ENCODE measurements at places on chromosomes 6 and 20.

DNA sequence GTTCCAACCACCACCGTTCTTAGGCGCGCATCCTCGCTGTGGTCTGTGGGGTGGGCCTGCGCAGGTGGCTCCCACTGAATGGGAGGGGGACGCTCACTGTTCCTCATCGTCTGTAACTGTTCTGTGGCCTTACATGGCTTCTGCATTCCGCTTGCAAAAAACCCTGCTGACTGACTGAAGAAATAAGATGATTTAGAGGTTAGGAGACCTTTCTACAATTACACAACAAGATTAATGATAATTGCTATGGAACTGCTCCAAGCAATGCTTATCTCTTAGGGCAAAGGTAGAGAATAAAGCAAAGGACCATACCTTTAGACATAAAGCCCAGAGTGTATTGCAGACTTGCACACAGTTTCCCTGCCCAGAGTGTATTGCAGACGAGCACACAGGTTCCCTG is 14.4 kb upstream of the DACT2 start:
- DNase-seq = no peak

DNA sequence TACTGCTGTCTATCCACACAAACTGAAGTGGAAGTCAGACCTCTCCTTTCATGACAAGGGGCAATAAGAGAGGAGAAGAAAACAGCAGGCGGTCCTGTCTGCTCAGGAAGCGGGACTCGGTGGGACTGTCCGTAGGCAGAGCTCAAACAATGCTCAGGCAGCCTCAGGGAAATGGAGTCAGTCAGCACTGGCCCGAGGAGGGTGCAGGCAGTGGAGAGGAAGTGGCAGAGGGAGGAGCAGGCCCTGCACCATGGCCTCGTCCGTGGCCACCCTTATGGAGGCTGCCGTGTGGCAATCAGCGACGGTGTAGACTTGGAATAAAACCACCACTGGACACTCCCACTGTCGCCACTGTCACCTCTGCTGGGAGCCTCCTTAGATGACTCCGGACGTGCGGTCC is 19.6 kb downstream of the FOXC1 start:
- no peak for DNase-seq

GRCh38 chr6:12814015-12814414 is 97.4 kb downstream of the PHACTR1 start:
- no peak for DNase-seq

DNA sequence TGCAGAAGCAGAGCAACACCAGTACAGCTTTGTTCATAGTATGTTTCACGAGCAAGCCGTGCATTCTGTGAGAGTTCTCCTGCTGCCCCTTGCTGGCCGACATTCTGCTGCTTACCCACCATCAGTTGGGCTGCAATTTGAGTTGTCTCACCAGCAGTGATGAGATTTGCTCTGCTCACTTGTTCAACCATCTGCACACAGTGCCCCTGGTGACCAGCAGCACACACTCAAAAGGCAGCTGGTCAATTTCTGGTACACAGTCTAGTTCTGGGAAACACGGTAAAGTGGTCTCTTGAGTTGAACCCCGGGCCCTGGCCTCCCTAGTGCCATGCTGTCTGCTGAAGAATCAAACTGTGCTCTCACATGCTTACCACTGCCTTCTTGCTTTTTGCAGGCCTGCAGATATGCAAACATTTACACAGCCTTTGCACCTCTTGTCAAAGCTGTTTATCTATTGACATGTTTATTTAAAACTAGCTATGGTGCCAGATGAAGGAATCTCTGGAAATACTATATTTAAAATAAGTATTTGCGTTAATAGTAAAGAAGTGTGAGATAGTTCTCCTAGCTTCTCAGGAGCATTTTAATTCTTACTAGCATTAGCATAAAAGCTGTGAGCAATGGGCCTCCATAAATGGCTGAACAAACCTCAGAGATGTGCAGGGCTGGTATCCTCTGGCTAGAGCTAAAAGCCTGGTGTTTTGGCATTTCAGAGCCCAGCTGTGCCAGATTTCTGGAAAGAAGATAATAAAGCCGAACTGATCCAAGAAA is 234.3 kb downstream of the ARHGAP18 start:
- no peak for DNase-seq

- DNase-seq = no peak
Measured at GRCh38 chr6:113289166-113289565, 568.0 kb upstream of the MARCKS start.

Data from HTR-8/SVneo (cell line).